ENCODE measurements at places on chromosomes 7 and 10.

GRCh38 chr10:1229116-1229515 is 172.9 kb downstream of the WDR37 start:
- H3K27me3 ChIP-seq: no peaks in the 10 kb centered on the region
- no peaks in the 10 kb centered on the region for H3K36me3 ChIP-seq
- no peaks in the 10 kb centered on the region for H3K4me1 ChIP-seq
- H3K4me3 ChIP-seq: no peak overlapping the region
- DNase-seq: no peak

- H3K4me1 ChIP-seq: no peaks in the 10 kb centered on the region
- no peak for DNase-seq
- no peak overlapping the region for H3K27ac ChIP-seq
- H3K27me3 ChIP-seq: no peaks in the 10 kb centered on the region
These were observed 171.9 kb upstream of the NRP1 start for GRCh38 chr10:33506391-33506790.

DNA sequence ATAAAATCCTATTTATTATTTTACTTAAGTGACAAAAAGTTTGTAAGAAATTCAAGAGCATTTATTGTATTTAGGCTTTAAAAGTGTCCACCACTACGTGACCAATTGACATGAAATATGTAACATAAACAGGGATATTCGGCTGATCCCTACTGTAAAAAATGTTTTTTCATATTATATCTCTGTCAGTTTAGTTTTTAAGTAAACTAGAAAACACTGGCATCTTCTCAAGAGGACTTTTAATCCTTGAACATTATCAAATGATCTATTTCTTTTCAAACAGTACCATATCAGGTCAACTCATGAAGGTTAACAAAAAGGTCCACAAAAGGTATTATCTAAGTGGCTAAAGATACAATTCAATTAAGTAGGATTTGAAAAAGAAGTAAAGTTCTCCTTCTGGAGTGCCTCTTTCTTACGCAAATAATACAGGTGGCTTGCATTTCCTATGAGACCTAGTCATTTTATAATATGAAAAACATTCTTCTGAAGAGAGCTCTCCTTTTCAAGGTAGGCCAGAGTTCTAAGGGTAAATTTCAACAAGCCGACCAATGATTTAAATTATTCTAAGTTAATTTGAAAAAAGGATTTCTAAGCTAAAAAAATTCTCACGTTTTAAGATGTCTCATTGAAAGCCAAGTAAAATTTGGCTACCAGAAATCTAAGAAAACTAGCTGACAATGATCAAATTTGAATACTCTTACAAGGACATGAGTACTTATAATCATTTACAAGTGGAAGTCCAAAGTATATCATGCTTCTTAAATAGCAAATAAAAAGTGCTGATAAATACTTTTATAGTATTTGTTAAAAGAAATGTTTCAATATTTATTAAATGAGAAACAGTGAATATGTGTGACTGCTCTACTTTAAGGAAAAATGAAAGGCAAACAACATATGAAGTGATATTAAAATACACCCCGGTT is 133.5 kb downstream of the NRBF2 start:
- H3K4me3 ChIP-seq: peak overlapping the region; percentile 89
- H3K27me3 ChIP-seq: no peaks in the 10 kb centered on the region
- no peak for DNase-seq
- peaks cover 11% of the 10 kb centered on the region for H3K4me1 ChIP-seq

DNA sequence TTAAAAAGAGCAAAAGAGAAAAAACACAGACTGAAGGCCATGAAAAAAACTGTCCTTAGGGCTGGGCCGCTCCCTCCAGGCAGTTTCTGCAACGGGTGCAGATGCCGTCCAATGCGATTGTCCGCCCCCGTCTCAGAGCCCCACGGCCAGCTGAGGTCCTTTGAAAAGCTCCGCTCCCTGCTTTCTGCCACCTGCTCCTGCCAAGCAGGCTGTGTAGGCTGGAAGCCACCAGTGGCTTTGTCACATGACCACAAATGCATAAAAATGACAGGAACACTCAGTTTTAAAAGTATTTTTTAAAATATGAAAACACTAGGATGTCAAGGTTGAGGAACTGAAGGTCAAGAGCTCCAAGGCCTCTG is 71.7 kb downstream of the AMZ1 start:
- no peak overlapping the region for H3K27ac ChIP-seq
- no peak overlapping the region for H3K4me3 ChIP-seq
- no peak for DNase-seq
- no peaks in the 10 kb centered on the region for H3K27me3 ChIP-seq
- peaks cover 3% of the 10 kb centered on the region for H3K4me1 ChIP-seq

DNA sequence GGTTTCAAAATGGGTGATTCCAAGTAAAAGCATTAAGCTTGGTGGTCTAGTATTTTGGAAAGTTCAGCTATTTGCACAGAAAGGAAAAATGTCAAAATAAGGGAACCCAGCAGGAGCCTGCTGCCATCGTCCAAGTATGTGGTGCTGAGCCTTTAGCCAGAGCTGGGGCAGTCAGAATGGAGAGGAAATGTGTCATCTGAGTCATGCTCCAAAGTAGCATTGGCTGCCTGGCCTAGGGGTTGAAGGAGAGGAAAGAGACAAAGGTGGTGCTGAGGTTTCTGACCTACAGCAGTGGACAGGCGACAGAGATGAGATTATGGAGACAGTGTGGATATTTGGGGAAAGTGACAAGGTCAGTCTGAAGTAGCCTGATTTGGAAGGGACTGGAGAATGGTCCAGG is 103.9 kb downstream of the PLCE1 start:
- H3K27ac ChIP-seq: no peak overlapping the region
- no peaks in the 10 kb centered on the region for H3K4me1 ChIP-seq
- H3K36me3 ChIP-seq: no peaks in the 10 kb centered on the region

DNA sequence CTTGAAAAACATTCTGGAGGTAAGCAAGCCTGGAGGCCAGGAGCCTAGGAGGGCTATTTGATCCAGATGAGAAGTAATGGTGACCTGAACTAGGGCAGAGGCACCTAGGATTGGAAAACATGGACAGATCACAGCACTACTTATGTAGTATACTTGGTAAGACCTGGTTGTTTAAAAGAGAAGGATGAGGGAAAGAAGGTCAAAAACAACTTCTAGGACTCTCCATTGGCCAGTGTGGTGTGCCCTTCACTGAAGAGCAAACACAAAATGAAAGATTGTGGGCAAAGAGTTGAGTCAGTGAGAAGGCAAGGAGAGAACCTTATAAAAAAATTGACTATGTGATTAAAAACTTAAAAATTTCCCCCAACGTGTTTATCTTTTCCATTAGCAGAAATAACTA is 14.3 kb downstream of the ANKRD1 start:
- DNase-seq: no peak
- no peaks in the 10 kb centered on the region for H3K27me3 ChIP-seq
- H3K36me3 ChIP-seq: no peaks in the 10 kb centered on the region
- H3K4me1 ChIP-seq: no peaks in the 10 kb centered on the region
- H3K4me3 ChIP-seq: no peak overlapping the region
- H3K27ac ChIP-seq: no peak overlapping the region

DNA sequence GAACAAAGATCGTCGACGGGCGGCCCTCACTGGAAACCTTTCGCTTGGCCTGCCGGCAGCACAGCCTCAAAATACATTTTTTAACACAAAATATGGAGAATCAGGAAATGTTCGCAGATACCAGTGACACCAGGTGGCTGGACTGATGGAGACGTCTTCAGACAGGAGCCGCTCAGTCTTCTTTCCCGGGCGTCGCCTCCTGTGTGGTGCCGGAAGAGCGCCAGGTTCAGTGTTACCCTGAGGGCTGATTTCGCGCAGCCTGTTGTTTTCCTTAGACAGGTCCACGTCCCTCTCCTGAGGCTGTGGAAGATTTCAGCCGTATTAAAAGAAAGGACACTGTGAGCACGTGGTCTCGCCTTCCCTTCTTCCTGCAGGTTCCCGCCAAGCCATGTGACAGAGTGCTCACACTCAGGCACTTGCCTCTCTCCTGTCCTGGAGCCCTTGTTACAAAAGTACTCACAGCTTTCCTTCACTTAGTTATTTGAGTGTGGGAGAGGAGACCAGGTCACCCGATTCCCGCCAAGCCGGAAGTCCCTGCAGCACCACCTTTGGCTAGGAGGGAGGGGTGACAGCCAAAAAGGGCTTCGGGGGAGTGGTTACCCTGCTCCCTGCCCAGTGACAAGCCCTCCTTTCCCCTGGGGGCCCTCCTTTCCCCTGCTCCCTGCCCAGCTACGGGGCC is 21.7 kb upstream of the PWWP2B start:
- H3K27ac ChIP-seq: no peak overlapping the region
- no peak overlapping the region for H3K4me3 ChIP-seq

- no peaks in the 10 kb centered on the region for H3K27me3 ChIP-seq
- H3K4me3 ChIP-seq: no peak overlapping the region
- no peaks in the 10 kb centered on the region for H3K36me3 ChIP-seq
- DNase-seq: no peak
- no peaks in the 10 kb centered on the region for H3K4me1 ChIP-seq
These were observed 38.7 kb downstream of the INSYN2A start for GRCh38 chr10:127157506-127158200.

DNA sequence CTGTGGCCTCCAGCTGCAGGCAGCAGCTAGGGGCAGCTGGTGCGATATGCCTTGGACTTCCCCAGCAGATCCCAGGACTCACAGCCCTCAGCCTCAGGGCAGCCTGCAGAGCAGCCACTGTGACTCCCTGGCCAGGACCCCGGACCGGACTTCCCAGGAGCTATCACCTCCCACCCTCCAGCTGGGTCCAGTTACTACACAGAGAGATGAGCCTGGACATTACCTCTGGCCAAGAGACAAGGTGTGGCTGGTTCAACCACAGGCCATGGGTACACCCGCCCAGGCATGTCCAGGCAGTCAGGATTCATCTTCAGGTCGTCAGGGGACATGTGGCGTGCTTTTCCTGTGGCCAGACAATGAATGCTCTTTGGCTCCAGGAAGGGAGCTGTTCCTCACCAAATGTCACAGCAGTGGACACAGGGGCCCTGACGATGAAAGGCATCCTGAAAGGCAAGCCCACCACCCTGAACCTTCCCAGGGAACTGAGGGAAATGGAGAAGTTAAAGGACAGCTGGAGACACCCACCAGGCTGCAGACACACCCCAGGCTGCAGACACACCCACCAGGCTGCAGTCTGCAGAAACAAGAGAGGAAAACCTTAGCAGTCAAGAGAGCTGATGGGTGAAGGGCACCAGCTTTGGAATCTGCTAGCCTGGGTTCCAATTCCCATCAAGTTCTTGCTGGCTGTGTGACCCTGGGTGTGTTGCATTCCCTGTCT is 25.8 kb upstream of the NANOS1 start:
- no peak overlapping the region for H3K27ac ChIP-seq
- no peaks in the 10 kb centered on the region for H3K27me3 ChIP-seq
- H3K36me3 ChIP-seq: no peaks in the 10 kb centered on the region
- DNase-seq: no peak
- no peak overlapping the region for H3K4me3 ChIP-seq
- H3K4me1 ChIP-seq: no peaks in the 10 kb centered on the region

DNA sequence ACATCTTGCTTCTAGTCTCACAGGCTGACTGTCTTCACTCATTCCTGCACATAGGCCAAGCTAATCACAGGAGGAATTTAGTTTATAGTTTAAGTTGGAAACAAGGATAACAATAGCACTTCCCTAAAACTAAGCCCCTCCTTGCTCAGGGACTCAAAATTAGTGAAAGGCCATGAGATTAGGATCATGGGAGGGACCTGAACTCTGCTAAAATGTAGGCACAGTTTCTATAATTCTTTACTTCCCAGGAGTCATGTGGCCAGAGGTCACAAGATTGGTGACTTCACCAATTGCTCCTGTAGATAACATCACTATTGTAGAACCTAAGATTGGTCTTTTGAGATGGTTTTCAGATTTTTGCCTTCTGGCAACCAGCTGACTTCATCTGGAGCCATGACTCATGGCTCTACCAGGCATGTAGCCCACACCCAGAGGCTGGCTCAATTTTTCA is 14.8 kb upstream of the UPP1 start:
- DNase-seq: no peak
- H3K36me3 ChIP-seq: no peaks in the 10 kb centered on the region
- no peak overlapping the region for H3K27ac ChIP-seq
- H3K4me3 ChIP-seq: no peak overlapping the region
- H3K4me1 ChIP-seq: no peaks in the 10 kb centered on the region

DNA sequence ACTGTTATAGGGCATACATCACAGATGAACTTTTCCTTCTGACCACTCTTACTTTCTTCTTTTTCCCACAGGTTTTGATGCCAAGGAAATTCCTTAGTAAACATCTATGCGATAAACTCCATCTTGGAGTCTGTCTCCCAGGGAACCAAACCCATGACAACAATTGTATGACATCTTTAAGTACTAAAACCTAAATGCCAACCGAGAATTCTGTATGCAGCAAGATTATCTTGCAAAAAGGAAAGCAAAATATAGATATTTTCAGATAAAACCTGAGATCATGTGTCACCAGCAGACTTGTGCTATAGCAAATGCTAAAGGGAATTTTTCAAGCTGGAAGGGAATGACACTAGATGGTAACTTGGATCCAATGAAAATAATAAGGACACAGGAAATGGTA is 22.0 kb upstream of the BEND7 start:
- H3K36me3 ChIP-seq: no peaks in the 10 kb centered on the region
- H3K27me3 ChIP-seq: no peaks in the 10 kb centered on the region
- no peak overlapping the region for H3K4me3 ChIP-seq
- no peaks in the 10 kb centered on the region for H3K4me1 ChIP-seq

- no peaks in the 10 kb centered on the region for H3K27me3 ChIP-seq
- H3K4me1 ChIP-seq: no peaks in the 10 kb centered on the region
- no peaks in the 10 kb centered on the region for H3K36me3 ChIP-seq
- no peak overlapping the region for H3K27ac ChIP-seq
- no peak for DNase-seq
- H3K4me3 ChIP-seq: no peak overlapping the region
These were observed 10.4 kb downstream of the GPRIN2 start for GRCh38 chr10:46545861-46546590.

GRCh38 chr10:131202990-131203389 is 108.5 kb downstream of the TCERG1L start:
- no peaks in the 10 kb centered on the region for H3K4me1 ChIP-seq
- H3K27me3 ChIP-seq: no peaks in the 10 kb centered on the region
- H3K27ac ChIP-seq: no peak overlapping the region

GRCh38 chr7:754531-755412 is 27.7 kb upstream of the PRKAR1B start:
- no peak overlapping the region for H3K4me3 ChIP-seq
- H3K36me3 ChIP-seq: peaks cover 42% of the 10 kb centered on the region
- DNase-seq: no peak
- no peaks in the 10 kb centered on the region for H3K27me3 ChIP-seq

Data from effector memory CD4-positive, alpha-beta T cell (primary cell).